Mesendoderm (in vitro differentiated cells): ENCODE measurements at places on chromosomes 13 and 19.

DNA sequence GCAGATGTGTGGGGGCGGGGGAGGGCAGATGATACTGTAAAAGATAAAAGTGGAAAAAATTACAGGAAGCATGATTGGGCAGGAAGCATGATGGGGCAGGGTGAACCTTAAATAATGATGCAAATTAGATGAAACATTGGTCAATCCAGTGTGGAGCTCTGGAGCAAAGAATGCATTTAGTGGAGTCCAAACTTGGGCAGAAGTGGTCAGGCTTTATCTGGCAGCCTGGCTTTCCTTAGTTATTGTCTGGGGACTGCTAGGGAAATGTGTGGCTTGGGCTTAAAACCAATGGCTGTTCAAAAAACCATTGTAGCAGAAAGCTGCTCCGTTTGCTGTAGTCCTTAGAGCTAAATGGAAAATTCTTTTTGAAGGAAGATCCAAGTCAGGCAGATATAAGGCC is 1077.3 kb upstream of the MIR17HG start:
- DNase-seq: no peak

GRCh38 chr19:42248270-42249148 is 6.1 kb upstream of the GSK3A start:
- DNase-seq: no peak

- DNase-seq: no peak
These were observed 10.6 kb downstream of the CYP4F11 start for GRCh38 chr19:15923702-15924101.

DNA sequence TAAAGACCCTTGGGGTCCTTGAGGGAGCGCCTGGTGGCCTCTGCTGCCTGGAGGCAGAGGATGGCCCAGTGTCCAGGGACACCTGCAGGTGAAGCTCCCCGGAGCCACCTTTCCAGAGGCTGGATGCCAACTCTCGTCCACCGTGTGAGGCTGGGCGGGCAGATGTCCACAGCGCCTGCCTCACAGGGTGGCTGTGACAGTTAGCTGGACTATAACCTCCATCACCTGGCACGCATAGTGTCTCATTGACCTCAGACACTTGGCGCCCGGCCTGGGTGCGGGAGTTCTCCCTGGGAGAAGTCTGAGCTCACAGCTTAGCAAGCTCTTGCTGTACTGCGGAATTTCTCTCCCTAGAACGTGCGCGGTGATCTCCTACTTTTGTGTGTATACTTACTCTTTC is 9.8 kb downstream of the BICRA start:
- no peak for DNase-seq

- no peak for DNase-seq
These were observed 26.6 kb downstream of the DNAJC3 start for GRCh38 chr13:95703576-95703975.

DNA sequence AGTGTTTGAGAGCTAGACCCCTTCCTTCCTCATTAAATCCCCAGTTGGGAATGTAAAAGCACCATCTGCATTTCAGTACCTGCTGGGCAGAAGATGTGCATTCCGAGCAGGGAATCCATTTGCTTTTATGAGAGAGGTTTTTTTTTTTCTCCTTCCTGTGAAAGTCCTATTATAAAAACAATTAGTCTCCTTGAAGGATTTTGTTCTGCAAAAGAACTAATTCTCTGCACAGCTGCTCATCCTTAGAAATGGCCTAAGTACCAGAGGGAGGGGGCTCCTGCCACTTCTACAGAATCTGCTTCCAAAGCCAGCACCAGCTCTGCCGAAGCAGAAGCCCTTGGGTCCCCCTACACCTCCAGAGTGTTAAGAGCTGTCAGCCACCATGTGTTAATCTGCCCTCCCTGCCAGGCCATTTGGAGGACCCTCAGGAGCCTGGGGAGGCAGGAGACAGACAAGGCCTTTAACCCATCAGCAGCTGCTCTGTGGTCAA is 36.4 kb upstream of the SERPINE3 start:
- no peak for DNase-seq

GRCh38 chr13:50366488-50367174 is 351.4 kb downstream of the KCNRG start:
- no peak for DNase-seq

DNA sequence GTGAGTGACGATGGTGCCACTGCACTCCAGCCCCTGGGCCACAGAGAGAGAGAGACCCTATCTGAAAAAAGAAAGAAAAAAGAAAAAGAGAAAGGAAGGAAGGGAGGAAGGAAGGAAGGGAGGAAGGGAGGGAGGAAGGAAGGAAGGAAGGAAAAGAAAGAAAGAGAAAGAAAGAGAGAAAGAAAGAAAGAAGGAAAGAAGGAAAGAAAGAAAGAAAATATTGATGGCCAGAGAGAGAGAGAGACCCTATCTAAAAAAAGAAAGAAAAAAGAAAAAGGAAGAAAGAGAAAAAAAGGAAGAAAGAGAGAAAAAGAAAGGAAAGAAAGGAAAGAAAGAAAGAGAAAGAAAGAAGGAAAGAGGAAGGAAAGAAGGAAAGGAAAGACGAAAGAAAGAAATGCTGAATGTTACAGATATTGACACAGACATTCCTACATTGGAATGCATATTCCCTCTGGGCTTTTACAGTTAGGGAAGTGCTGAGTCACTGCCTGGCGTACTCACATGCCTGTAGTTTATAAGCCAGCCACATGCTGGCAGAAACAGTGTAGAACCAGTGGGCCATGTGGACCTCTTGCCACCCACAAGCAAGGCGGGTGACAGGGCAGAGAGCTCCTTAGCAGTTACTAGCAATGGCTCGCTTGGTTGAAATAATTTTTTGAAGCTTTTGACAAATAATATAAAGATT is 34.6 kb upstream of the SLC46A3 start:
- peak; percentile 97 for DNase-seq

- no peak for DNase-seq
These were observed 92.0 kb downstream of the GPR12 start for GRCh38 chr13:26668357-26669146.

- no peak for DNase-seq
These were observed 5.2 kb downstream of the ITPKC start for GRCh38 chr19:40721936-40722661.

DNA sequence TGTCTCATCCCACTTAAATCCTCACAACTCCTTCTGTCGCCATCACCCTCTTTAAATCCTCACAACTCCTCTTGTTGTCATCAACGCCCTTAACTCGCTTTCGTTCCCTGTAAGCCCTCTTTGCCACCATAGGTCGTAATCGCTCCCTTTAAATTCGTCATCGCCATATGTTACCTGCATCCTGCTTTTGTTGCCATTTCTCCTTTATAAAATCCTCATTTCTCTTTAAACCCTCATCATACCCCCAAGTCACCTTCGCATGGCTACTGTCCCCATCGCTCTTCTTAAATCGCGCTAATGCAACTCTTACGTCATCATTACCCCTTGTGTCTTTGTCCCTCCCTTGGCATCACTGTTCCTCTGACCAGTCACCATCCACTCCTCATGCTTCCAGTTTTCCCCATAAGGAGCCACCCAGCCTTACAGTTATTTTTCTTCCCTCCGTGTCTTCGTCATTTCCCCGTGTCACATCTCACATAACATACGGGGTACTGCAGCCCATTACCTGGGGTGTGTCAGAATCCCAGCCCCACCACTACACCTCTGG is 539 bp downstream of the PLD3 start:
- peak; percentile 44 for DNase-seq

DNA sequence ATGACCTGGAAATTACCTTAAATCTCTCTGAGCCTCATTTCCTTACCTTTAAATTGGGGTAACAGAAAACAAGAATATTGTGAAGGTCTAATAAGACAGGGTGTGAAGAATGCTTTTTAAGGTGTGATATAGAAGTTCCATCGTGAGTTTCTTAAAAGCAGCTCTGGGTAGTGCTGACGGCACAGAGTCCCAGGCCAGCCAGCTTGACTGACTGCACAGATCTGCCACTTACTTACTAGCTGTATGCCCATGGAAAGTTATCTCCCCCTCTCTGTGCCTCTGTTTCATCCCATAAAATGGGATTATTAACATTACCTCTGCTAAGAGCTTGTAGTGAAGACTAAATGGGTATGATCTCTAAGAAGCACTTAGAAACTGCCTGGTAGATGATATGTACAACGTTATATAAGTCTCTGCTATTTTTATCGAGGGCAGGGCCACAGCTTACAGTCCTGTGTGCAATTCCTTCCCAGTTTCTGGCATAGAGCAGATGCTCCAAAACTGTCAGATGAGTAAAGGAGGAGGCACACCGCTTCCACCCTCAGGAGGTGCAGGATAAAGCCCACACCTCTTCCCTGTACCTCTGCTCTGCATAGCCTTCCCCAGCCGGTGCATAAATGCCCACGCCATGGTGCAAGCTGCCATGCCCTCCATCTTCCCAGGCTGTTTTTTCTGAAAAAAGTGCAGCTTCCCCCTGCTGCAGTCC is 99.6 kb downstream of the MBNL2 start:
- DNase-seq: no peak

- peak; percentile 67 for DNase-seq
These were observed 1.5 kb downstream of the ERCC2 start for GRCh38 chr19:45368737-45369340.

DNA sequence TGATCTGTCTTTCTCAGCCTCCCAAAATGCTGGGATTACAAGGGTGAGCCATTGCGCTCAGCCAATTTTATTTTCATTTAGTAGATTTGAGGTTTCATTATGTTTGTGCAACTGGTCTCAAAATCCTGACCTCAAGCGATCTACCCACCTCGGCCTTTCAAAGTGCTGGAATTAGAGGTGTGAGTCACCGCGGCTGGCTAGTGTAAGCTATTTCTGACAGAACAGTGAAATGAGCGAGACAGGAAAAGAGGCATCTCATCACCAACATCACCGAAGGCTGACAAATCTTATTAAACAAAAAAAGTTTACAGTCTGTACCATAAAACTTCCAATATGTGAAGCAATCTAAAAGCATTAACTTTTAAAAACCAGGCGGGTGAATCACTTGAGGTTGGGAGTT is 12.2 kb upstream of the ZNF888 start:
- DNase-seq: no peak
